ENCODE measurements at places on chromosomes 11 and 22.

DNA sequence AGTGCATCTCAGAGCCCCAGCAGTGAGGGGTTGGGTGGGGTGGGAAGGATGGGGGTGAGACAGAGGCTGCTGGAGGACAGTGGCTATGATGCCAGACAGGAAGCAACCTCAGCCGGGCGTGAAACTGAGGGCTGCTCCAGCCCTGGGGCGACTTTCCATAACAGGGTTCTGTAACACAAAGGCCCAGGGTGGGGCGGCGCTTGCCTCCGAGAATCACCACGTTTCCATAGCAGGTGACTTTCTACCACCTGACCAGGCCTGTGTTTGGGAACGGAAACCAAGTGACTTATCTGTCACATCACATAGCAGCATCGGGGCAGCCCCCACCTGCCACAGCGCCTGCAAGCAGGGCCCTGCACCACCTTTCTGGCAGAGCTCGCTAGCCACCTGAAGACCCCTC is 85.8 kb downstream of the TRMU start:
- DNase-seq, result no peak

DNA sequence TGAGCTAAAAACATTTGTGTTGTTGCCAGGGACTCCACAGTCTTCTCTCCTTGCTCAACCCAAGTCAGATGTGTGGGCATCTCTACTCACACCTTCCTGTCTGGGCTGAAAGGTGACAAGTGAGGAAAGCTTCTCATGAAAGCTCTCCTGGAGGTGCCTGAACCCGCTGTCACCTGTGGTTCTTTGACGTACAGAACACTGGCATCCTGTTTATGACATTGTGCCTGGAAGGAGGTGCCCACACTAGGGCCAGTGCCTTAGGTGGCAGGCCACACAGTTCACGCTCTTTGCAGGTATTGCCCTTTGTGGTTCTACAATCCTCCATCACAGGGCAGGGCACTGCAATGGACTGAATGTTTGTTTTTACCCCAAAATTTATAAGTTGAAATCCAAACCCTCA is 108.5 kb downstream of the CD44 start:
- peak; percentile 89 for DNase-seq

DNA sequence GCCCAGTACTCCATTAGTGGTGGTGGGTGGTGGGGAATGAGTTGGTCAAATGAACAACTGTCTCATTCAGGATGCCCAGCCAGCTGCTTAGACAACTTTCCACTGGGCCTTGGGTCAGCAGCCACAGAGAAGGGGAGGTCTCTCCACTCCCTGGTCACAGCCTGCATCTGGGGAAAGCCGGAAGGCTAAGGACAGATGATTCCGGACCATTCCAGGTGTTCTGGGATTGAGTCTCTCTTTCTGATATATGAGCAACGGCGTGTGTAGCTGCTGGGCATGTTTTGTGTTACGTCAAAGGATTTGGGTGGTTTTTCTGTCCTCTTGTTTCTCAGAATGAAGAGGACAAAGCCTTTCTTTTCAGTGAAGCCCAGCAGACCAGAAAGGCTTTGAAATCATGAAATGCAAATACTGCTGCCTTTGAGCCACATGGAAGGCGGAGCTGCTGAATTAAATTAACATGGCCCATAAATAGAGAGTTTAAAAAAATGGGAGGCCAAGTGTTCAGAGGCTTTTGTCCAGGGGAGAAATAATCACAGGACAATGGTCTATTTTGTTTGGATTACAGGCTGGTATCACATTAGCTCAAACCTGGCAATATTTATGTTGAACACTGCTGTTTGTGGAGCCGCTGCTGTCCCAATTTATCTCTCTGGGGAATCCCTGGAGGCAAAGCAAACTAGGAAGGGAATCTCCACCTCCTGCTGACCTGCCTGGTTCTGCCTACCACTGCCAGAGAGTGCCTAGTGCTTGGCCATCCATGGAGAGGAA is 234.4 kb upstream of the E2F8 start:
- no peak for DNase-seq

GRCh38 chr22:36425977-36426523 is 38.3 kb upstream of the MYH9 start:
- DNase-seq, result no peak

GRCh38 chr11:73013021-73013420 is 129.1 kb downstream of the FCHSD2 start:
- DNase-seq, result no peak

DNA sequence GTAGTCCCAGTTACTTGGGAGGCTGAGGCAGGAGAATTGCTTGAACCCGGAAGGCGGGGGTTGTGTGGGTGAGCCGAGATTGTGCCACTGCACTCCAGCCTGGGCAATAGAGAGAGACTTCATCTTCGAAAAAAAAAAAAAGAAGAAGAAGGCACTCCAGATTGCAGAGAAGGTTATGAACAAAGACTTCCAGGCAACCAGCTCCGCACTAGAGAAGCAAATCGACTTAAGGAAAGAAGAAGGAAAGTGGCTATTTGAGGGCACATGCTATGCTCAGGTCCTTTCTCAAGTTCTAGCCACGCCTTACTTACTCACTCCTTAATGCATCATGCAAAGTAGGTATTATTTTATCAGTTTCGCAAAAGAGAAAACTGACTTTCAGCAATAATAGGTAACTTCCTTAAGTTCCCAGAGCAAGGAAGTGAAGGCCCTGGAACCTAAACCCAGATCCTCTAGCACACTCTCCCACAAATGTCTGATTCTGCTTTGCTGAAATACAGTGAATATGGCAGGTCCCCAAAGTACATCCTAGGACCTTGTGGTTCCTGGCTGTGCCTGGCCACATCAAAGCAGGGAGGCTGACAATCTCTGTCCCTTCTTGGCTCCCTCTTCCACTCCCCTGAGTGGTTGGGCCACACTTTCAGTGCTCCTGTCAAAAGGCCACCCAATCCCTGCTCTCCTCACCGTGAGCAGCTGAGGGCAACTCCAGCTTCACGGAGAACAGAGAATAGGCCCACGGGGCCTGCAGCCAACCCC is 14.2 kb downstream of the CD3E start:
- no peak for DNase-seq

GRCh38 chr22:19070397-19071169 is 51.6 kb downstream of the DGCR2 start:
- DNase-seq, result no peak

DNA sequence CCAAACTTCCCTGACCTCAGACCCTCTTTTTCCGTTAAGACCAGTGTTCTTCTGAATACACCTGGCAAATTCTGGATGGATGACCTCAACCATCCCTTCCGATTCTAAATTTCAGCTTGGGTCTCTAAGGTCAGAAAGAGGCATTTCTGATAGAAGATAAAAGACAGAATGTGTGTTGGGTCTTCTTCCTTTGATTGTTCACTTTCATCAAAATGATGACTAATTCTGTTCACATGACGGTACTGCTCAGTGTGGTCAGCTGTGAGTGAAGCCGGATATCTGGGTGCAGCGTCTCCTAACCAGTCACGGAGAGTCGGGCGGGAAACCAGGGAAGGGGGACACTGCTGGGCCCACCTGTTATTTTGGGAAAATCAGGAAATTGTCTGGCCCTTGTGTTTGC is 151.6 kb upstream of the NAV2 start:
- no peak for DNase-seq

- DNase-seq, result no peak
Measured at GRCh38 chr11:40316171-40316570, 1143.3 kb downstream of the LRRC4C start.

GRCh38 chr11:114832532-114833125 is 154.3 kb downstream of the NXPE2 start:
- DNase-seq, result no peak

- no peak for DNase-seq
Measured at GRCh38 chr11:34745195-34745594, 124.3 kb downstream of the EHF start.

DNA sequence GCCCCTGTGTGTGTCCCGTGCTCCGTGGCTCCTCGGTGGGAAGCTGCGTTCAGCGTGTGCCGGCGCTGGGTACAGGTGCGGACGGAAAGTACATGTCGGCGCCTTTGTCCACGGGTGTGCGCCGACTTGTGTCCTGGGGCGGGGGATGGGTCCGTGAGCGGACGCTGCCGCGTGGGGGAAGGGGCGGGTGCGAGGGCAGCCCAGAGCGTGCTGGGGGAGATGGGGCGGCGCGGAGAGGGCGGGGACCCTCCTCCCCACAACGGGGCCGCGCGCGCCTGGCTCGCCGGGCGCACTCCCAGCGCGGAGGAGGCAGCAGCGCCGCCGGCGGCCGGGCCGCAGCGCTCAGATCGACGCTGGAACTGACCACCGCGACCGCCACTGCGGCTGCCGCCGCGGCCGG is 33.6 kb upstream of the RELT start:
- DNase-seq, result no peak

GRCh38 chr11:27171376-27171958 is 130.9 kb downstream of the BBOX1 start:
- DNase-seq, result no peak

GRCh38 chr11:39249566-39250365 is 2209.7 kb downstream of the LRRC4C start:
- DNase-seq, result no peak

DNA sequence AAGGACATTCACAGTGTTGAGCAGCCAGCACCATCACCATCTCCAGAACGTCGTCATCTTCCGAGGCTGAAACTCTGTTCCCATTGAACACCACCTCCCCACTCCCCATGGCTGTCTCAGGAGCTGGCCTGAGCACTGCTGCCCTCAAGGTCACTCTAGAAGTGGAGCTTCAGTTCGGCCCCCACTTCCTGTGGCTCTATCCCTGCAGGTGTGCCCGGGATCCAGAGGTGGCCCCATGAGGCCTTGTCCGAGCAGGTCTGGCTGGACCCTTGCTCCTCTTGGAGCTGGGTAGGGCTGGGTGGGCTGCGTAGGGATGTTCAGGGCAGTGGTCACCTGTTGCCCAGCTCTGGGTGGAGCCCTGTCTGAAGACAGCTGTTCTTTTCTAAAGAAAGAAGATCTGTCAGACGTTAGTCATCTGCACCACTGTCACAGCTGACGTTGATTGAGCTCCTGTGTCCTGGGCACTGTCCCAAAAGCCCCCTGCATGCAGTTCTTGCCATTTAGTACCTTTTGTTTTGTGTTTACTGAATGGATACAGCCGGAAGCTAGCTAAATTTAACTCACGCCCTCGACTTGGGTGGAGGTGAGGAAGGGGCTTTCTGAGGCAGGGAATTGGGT is 75.5 kb upstream of the CLDN5 start:
- no peak for DNase-seq

- no peak for DNase-seq
Measured at GRCh38 chr22:46537225-46537945, at the start of gene CELSR1. Gene CELSR1 (minus strand): TSS chr22:46537620. CDS start chr22:46537170, 450 bp downstream.

DNA sequence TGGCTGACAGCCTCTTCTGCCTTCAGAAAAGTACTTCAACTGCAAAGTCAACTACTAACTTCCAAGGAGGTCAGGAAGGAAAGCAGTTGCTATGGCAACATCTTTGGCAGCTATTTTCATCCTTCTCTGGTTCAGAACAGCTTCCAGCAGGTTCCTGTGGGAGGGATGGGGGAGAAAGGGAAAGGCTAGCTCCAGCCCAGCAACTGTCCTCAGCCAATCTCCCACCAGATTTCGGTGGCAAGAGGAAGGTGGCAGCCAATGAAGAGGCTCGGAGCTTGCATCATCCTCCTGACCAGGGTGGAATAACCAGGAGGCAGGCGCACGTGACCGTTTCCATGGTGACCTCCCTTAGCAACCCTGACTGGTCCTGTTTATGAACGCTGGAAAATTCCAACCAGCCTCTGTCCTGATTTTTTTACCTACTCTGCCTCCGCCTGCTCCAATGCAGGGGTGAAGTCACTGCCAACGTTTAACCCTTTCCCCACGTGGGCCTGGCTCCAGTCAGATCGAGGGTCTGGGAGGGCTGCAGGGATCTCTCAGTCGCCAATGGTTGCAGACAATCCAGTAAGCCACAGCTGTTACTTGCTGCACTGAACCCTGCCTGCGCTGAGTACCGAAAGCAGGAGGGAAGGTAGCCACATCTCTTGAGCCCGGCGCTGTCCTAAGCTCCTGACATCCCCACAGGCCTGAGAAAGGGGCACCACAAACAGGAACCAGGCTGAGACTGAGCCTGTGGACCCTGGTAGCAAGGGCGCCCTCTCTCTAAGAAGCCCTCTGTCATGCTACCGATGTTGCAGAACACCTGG is 11.2 kb upstream of the MALAT1 start:
- DNase-seq, result no peak

DNA sequence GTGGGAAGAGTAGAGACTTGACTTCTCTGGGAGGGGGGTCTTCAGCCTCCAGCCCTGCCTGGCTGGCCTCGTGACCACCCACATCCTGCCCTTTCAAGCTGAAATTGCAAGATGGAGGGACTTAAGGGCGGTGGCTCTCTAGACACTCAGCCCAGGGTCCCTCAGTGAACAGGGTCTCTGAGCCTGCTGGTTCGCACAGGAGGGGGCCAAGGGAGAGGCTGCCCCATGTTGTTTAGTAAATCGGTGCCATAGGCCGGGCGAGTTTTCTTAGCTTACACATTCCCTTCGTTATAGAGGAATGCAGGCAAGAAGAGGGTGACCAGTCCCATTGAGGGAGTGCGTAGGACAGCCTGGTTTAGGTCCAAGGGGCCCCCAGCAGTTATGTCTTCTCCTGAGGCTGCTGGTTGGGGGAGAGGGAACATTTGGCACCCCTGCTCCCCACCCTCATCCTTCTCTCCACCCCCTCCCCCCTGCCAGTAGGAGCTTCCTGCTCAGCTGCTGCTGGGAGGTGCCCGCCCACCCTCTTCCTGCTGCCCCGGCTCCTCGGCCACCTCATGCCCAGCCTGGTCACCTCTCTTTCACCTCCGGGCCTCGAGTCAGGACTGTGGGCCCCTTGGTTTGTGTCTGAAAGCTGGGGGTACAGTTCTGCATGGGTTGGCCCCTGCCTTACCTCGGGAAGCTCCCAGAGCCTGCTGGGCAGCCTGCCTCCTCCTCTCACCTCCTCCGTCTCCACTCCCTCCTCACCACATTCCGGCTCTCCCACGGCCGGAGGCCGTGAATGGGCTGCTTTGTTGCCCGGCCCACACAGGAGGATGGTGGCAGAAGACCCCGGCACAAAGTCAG is 3.9 kb downstream of the FRMD8 start:
- no peak for DNase-seq

GRCh38 chr11:117375960-117376359 is 48.3 kb downstream of the CEP164 start:
- DNase-seq, result no peak

DNA sequence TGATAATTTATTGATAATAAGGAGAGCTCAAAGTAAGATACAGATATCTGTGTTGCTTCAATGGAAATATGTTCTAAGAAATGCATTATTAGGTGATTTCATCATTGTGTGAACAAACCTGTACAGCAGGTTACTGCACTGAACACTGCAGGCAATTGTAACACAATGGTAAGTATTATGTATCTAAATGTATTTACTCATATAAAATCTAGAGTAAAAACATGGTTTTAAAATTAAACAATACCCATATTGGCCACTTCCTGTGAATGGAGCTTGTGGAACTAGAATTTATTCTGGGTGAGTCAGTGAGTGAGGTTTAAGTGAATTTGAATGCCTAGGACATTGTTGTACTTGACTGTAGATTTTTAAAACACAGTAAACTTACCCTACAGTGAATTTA is 722.9 kb upstream of the RAG2 start:
- no peak for DNase-seq

DNA sequence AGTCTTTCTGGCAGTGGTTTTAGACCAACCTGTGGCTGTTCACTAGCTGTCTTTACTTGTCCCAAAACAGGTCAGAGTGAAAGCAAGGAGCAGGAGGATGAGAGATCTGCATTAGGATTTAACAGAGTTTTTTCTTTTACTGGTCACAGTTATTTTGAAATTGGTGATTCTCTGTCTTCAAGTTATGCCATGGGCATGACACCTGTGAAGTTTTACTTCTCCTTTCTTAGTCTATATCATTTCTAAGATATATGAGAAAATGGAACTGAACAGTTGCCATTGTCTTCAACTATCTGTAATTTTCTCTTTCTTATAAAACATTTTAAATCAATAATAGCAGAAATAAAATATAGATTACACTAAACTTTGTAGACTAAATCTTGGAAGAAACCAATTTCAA is 60.6 kb downstream of the TRPC6 start:
- DNase-seq, result no peak

- DNase-seq, result no peak
Measured at GRCh38 chr11:83713708-83714107, 427.5 kb upstream of the CCDC90B start.

All from central memory CD8-positive, alpha-beta T cell (primary cell).